Activated CD4-positive, alpha-beta T cell treated with anti-CD3 and anti-CD28 coated beads, Interleukin-2, amount 50 U/mL, for 16 hours (primary cell): ENCODE measurements at places on chromosomes 4 and X.

- DNase-seq: peak; percentile 42
These were observed 18.9 kb downstream of the TSPAN5 start for GRCh38 chr4:98639523-98639922.

DNA sequence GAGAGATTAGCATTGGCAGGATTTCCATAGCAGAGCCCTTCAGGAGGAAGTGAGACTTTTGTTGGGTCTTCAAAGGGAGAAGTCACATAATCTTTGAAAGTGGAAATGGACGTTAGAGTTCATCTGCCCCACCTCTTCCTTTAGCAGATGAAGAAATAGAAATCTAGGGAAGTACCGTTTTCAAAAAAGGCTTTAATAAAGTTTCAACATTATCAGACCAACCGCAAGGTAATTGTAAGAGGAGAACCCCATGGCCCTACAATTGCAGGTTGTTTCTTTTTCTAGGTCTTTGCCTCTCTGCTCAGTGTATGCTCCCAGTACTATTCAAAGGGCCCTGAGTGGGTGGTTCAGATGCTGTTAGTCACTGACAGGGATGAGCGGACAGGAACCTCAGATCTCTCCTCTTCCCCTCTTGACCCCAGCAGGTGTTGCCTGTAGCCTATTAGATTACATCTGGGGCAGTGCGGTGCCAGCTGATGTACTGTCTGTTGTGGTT, 48.6 kb upstream of the AP1S2 start:
- DNase-seq: no peak

GRCh38 chr4:136088211-136088867, 1444.0 kb downstream of the PCDH18 start:
- DNase-seq: no peak

DNA sequence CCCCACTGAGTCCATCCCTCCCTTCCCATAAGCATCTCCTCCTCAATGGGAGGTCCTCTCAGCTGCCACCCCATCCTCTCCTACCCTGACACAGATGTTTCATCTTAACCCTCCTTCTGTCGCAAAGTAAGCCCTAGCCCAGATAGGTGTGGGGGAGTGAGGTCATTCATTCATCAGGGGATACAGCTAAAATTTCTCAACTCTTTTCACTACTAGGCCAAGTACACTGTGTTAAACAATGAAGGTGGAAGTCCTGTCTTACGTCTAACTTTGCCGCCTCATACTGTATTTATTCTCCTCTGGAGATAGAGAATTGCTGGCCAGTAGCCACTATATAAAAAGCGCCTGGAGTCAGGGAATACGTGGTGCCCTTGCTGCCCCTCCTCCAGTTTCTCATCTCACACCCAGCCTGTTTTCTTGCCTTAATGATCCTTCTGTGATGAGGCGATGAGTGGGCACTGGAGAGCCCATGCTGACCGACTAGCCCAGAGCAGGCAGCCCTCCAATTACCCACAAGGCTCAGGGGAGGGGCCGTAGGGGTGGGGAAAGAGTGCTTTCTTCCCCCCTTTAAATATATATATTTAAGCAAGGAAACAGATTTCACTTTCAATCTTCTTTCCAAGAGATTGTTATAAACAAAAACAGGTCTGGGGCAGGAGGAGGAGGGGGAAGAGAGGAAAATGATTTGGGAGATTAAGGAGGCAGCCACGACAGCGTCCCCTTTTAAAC, 149.5 kb downstream of the PJA1 start:
- no peak for DNase-seq

DNA sequence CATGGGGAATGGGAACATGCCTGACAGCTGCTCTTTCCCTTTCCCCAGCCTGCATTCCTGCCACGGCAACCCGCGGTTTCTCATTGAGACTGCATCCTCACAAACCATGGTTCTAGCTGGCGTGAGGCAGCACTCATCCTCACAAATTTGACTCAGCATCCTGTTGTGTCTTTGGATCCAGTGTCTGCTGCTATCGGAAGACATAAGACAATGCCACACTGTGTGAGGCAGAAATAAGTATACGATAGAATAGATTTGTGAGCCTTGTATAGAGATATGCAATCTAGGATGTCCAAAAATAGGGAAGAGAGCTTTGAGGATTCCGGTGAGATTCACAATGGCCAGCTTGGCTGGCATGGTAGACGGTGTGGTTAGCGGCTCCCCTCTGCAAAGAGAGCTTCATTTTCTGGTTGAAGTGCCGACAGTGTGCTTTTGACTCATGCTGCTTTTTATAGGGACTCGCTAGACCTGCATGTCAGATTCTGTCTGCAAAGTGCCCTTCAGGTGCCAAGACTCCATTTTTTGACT, 161.3 kb upstream of the PSAPL1 start:
- DNase-seq: no peak

DNA sequence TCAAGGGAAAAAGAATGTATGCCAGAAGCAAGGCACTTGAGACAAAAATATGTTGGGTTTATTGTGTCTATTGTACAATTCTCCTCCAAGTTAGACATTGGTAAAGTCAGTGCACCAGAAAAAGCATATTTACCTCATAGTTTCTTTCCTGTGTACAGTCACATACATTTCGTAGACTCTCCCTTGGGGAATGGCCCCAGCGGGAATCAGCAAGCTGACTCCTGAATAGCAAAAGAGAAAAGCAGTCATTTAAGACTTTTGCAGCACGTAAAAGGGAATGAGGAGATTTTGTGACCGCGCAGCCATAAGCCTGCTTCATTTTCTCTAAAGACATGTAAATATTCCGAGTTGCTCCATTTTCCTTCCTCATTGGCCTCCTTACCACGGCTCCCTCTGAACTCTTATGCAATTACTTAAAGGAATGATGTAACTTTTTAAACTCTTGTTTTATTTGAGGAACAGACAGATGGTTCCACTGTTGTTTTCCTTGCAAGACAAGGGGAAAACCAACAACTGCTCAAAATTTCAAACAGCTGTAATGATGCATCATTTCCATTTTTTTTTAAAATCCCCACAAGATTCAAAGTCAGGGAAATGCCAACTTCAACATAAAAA, 332.7 kb downstream of the UNC5C start:
- no peak for DNase-seq

- DNase-seq: no peak
These were observed 112.6 kb upstream of the FAM9A start for GRCh38 chrX:8913655-8914409.

DNA sequence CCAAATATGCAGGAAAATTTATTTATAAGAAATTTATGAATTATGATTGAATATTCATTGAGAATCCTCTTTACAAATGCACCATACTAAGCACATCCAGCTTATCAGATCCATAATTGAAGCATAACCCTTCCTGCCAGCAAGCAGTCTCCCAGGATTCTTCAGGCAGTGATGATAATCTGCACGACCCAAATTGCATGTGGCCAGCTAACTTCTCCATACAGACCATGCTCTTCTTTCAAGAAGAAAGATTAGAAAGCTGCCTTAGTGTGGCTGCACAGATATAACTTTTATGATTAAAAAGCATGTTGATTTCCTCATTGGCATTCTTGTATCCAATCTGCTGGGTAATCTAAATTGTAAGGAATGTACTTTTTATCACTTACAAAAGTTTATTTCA, 3.3 kb upstream of the CBR4 start:
- DNase-seq: no peak

- DNase-seq: peak; percentile 23
These were observed 21.0 kb upstream of the TMSB15B start for GRCh38 chrX:103941201-103941975.

GRCh38 chr4:175297965-175298565, 379.9 kb downstream of the ADAM29 start:
- DNase-seq: no peak

DNA sequence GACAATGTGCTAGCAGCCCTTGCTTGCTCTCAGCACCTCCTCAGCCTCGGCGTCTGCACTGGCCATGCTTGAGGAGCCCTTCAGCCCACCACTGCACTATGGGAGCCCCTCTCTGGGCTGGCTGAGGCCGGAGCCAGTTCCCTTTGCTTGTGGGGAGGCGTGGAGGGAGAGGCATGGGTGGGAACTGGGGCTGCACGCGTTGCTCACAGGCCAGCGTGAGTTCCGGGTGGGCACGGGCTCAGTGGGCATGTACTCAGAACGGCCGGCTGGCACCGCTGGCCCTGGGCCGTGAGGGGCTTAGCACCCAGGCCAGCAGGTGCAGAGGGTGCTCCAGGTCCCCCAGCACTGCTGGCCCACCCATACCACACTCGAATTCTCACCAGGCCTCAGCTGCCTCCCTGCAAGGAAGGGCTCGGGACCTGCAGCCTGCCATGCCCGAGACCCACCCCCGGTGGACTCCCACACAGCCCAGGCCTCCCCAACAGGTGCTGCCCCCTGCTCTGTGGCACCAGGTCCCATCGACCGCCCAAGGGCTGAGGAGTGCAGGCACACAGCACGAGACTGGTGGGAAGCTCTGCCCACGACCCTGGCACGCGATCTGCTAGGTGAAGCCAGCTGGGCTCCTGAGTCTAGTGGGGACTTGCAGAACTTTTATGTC, 100.3 kb downstream of the SLC39A8 start:
- DNase-seq: no peak
